ENCODE measurements at places on chromosomes 1 and 21. TPM values are rescaled to one million over a fixed set of nuclear protein-coding genes. Genes with fewer than 3 reads are reported as not detected.

GRCh38 chr1:147526501-147526900, 14.8 kb upstream of the BCL9 start:
- DNase-seq = no peak

- no peak for DNase-seq
These were observed 89.2 kb downstream of the ACTL8 start for GRCh38 chr1:17844185-17844826.

DNA sequence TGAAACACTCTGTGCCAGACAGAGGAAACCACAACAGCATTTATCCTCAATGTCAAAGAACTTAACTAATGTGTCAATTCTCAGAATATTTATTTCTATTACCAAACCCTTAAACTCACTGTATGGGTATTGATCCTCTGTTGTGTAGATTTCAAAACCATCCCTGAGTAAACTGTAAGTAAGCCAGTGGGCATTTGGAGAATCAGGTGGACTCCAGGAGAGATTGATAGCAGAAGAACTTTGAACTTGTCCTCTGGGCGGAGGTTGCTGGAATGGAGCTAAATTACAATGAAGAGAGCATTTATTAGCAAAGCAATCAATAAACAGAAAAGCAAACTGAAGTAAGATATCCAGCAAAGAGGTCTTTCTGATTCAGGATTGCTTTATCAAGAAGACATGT, 216.1 kb downstream of the USH2A start:
- DNase-seq = no peak

DNA sequence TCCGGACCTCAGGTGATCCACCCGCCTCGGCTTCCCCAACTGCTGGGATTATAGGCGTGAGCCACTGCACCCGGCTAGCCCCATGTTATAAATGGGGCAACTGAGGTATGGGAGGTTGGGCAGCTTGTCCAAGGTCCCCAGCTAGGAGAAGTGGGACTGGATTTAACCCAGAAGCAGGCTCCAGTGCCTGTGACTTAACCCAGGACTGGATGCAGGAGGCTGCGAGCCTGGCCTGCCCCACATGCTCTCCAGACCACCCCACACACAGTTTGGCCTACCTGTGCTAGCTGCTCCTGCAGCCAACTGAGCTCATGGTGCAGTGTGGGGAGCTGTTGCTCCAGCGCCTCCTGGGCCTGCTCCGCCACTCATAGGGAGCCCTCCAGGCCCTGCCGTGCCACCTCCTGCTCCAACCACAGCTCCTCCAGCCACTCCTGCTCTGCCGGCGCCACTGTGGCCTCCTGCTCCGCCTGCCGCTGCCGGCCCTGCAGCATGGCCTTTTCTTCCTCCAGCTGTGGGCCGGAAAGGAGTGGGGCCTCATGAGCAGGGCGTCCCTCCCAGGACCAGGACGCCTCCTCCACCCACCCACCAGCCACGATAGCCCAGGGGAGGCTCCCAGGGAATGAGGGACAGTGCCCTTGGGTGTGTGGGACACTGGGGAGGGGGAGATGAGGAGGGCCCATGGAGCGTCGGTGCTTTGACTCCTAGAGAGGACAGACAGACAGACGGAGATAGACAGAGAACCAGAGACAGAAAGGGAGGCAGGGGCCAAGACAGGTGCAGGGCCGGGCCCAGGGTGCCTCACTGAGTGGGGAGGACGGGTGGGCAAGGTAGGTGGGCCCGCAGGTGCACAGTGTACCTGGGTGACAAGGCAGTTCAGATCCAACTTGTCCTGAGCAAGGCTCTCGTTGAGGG, 12.4 kb upstream of the NBPF1 start:
- no peak for DNase-seq

Gene SMCP
- not detected for total RNA-seq
